Panc1 (cell line): ENCODE measurements at places on chromosomes 16 and 17. TPM values are rescaled to one million over a fixed set of nuclear protein-coding genes. Genes with fewer than 3 reads are reported as not detected.

DNA sequence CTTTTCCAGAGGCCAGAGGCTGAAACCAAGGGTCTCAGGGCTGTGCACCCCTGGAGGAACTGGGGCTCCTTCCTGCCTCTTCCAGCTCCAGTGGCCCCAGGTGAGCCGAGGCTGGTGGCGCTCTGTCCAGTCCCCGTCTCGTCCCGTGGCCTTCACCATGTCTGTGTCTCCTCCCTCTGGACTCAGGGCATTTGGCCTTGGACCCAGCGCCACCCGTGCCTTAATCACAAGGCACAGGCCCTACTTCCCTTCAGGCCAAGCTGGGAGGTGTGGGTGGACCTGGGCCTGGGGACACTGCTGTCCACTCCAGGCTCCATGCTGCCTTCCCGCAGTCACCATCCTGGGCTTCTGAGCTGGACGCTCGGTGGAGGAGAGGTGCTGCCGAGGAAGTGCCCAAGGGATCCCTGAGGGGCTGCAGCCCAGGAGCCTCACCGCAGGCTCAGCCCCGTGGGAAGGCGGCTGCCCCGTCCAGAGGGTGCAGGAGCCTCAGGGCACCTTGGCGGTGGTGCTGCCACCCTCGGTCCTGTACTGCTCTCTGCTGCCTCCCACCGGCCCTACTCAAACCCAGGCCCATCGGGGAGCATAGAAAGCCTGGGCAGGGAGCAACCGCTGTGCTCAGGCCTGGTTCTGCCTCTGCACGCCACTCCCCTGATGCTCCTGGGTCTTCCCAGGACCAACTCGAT lies 9.6 kb upstream of the APRT start:
- no peak for DNase-seq

- DNase-seq: no peak
Observed at GRCh38 chr16:22862046-22862445, 48.1 kb downstream of the HS3ST2 start.

DNA sequence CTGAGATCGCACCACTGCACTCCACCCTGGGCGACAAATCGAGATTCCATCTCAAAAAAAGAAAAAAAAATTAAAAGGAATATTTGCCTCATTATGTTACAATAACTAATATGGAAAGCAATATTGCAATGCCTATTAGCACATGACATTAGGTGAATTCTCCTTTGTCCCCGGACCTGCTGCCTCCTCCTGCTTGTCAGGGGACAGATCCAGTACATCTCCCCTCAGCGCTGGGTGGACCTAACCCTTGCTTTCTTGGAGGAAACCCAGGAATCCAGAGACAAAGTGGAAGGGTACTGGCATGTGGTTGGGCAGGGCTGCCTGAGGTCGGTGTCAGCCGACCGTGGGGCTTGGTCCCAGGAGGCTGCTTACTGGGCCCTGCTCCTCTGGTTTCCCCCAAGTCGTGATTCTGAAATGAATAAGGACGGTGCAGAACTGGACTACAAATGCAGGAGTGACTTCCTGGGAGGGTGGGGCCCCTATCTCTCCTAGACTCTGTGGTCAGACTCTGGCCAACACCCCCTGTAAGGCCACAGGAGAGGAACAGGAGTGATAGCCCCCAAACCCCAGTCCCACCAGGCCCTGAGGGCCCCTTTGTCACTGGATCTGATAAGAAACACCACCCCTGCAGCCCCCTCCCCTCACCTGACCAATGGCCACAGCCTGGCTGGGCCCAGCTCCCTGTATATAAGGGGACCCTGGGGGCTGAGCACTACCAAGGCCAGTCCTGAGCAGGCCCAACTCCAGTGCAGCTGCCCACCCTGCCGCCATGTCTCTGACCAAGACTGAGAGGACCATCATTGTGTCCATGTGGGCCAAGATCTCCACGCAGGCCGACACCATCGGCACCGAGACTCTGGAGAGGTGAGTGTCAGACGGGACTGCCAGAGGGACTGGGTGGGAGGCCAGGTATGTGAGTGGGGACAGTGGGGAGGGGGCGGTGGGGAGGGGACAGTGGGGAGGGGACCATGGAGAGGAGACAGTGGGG lies at the start of gene HBZ:
Gene HBZ, plus strand, starts transcription at position 504 of the 988 bp plus-strand sequence. Its CDS starts 266 bp downstream, at position 770.
- DNase-seq: no peak

DNA sequence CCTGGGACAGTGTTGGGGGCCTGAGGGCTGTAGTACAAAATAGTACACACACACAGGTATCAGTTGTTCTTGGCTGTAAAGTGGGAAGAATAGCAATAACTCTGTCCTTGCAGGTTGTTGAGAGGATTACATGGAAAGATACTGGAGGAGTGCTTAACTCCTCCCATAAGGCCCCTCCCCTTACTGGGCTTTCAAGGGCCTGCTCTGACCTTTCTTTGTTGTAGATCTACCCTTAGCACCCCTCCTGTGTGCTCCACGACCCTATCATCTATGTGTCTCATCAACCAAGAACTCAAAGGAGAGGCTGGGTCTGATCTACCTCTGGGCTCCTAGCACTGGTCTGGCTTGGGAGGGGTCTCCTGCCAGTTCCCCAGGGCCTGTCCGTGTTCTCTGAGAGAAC lies 8.3 kb upstream of the EDC4 start:
- no peak for DNase-seq

GRCh38 chr16:82078125-82078524 lies 43.1 kb downstream of the HSD17B2 start:
- DNase-seq: no peak

DNA sequence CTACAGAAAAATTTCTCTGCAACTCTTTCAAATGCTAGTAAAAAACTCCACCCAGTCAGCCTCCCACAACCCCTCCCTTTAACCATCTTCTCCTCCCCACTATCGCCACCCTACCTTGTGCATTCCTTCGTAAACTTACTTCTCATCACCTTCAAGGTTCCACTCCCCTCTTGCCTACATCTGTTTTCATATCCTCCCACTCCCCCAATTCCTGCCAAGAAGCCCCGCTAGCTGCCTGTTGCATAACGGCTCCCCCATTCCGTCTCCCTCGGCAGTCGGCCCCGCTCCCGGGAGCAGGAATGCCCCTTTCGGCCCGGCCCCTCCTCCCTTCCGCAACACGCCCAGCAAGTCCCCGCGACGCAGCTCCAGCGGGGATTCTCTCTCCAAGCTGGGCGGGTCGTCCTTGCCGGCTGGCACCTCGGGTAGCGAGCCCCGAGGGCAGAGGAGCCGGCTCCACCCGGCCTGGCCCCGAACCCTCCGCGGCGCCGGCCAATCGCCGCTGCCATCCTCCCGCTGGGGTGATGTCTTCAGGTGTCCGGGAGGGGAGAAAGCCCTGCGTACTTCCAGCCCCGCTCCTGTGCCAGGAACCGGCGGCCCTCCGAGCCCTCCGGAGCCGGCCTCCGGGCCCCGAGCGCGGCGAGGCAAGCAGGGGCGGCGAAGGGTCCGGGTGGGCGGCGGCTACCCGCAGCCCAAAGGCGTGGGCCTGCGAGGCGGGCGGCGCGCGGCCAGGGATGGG lies 1.5 kb downstream of the PHLPP2 start:
- no peak for DNase-seq

DNA sequence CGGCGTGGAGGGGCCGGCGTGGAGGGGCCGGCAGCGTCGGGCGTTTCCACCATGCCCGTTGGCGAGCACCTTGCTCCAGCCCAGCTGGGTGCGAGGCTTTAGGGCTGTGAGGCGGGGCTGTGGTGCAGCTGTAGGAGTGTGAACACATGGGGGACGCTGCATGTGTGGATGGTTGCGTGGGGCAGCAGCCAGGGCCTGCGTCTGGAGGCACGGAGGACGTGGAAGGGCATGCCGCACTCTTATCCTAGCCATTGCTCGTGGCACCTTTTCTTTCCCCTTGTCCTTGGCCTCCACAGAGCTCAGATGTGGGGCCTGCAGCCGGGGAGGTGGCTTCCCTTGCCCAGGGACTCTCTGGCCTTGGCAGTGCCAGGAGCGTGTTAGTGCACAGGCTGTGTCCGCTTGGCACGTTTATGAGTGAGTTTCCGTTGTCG lies 47.8 kb downstream of the PDPK1 start:
- no peak for DNase-seq

GRCh38 chr17:80441133-80441578 lies 26.2 kb downstream of the ENDOV start:
- DNase-seq: no peak

- no peak for DNase-seq
Observed at GRCh38 chr17:44628243-44629188, 27.8 kb upstream of the MEIOC start.

DNA sequence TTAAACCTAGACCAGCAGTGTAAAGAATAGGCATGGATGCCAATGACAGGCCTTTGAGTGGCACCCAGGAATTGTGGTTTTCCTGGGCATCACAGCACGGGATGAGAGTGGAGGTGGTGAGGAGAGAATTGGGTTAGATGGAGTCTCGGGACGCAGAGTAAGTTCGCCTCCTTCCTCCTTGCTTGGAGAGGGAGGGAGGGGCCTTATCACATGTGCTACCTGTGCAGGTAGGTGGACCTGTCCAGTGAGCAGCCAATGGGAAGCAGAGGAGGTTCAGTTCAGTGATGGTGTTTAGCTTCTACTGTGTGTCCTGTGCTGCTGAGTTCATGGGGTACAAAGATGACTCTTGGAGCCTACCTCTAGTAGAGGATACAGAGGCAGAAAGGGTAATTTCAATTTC lies 14.9 kb downstream of the YPEL2 start:
- DNase-seq: no peak

DNA sequence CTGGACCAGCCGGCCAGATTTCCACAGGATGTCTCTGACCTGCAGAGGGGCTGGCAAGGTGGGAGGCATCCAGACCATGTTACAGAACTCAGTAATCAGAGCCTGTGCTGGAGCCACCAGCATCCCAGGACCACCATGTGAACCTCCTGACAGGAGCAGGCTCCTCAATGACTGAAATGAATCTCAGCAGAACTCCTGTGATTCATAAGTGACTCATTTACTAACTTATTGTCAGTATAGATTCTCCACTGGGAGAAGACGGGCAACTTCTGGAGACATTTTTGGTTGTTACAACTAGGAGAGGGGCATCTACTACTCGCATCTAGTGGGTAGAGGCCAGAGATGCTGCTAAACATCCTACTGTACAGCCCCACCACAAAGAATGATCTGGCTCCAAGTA lies 3.1 kb upstream of the WWOX start:
- no peak for DNase-seq

DNA sequence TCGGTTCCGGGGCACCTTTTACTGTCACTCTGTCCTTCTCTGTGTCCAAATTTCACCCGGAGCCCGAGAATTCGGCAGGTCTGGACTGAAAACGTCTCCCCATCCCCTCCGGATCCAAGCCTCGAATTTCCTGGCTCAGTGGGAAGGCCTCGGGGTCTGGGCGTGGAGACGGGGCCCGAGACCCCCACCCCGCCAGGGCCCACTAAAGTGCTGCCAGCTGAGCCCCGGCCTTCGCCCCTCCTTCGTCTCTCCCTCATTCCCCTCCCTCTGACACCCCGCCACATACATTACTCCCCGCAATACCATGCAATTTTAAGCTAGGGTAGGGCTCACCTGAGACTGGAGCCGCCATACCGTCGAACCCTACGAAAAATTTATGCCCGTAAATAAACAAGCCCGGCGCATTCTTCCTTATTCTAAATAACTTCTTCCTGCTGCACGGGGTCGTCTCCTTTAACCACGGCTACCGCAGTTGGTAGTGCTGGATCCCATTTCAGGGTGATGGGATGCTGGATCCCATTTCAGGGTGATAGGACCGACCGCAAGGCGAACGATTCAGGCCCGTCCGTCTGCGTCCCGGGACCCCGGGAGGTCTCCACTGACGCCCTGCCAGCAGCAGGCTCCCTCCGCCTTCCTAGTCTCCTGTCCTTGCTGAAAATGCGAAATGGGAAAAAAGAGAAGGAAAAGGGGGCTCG lies 4.4 kb upstream of the OR1F1 start:
- DNase-seq: no peak

GRCh38 chr17:3927628-3928340 lies 11.5 kb upstream of the P2RX1 start:
- no peak for DNase-seq

Gene TBC1D3
- not detected for total RNA-seq

GRCh38 chr16:77788181-77789084 lies at the start of gene VAT1L:
TSS of gene VAT1L (plus strand) at chr16:77788564. CDS start at chr16:77788683, 119 bp downstream.
- no peak for DNase-seq

Gene TBX21
- total RNA-seq: 0.10 TPM

DNA sequence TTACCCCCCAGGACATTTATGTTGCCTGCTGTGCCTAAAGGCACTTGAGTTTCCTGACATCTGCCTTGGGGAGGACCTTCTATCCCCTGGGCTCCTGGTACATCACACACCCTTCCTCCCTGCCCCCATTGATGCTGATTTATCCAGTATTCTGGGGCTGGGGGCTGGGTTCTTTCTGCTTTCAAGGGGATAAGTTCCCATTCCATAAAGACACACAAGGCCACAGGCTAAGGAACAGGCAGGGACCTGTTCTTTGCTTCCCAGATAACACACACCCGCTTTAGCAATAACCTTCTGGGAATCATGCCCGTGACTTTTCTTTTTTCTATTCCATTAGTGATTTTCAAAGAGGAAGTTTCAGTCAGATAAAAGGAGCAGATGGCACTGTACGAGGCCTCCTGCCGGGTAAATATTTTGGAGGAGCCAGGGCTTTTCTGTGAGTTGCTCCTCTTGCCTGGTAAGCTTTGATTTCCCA lies 30.6 kb downstream of the CHD9 start:
- no peak for DNase-seq

Gene SULT1A1
- total RNA-seq: 1.5 TPM

Gene TMEM132E
- not detected for total RNA-seq

GRCh38 chr17:5553479-5553878 lies 30.8 kb downstream of the NLRP1 start:
- no peak for DNase-seq

Gene MYH2
- total RNA-seq: not detected

- DNase-seq: no peak
Observed at GRCh38 chr16:89402962-89403361, 87.4 kb downstream of the ANKRD11 start.
